CD4-positive, alpha-beta T cell (primary cell): ENCODE measurements at places on chromosomes 5 and 9.

GRCh38 chr5:147565524-147565923 lies 55.7 kb upstream of the DPYSL3 start:
- DNase-seq = no peak

GRCh38 chr5:140383300-140383699 lies 18.3 kb upstream of the ANKHD1 start:
- DNase-seq = no peak

- no peak for DNase-seq
Measured at GRCh38 chr5:143258559-143259253, 144.8 kb downstream of the NR3C1 start.

GRCh38 chr5:1744393-1745122 lies 55.1 kb downstream of the MRPL36 start:
- DNase-seq = peak; percentile 3

DNA sequence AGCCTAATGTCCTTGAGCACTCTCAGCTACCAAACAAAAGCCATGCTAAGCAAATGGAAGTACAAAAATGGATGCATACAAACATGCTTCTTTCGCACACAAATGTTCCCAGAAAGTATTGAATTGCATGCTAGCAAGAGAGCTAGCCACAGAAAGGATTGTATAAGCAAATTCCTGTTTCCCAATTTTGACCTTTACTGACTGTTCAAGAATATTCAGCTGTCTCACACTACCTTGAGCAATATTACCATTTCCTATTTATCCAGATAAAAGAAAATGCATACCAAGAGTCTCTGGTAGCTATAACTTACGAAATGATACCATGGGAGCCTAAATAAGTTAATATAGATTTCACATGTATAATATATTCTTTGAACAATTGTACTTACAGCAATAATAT lies 264.6 kb downstream of the TMEM167A start:
- no peak for DNase-seq

- DNase-seq = peak; percentile 4
Measured at GRCh38 chr9:30075451-30076199, 2308.8 kb upstream of the ACO1 start.

DNA sequence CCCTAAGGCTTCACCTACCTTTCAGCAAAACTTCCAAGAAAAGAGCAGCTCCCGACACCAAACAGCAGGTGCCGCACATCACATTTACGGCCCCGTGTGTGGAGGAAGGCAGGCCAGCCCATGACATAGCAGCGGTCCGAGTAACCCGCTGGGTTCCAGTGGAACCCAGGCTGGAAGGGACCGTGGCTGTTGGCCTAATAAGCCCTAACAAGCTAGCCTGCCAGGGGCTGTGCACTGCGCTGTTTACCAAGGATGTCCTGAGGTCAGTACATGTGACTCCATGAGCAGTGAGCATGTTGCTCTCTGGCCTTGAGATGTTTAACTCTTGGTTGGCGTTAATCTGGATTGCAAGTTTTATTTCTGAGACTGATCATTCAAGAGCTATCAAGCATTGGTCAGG lies 131.5 kb downstream of the FSTL4 start:
- DNase-seq = no peak

DNA sequence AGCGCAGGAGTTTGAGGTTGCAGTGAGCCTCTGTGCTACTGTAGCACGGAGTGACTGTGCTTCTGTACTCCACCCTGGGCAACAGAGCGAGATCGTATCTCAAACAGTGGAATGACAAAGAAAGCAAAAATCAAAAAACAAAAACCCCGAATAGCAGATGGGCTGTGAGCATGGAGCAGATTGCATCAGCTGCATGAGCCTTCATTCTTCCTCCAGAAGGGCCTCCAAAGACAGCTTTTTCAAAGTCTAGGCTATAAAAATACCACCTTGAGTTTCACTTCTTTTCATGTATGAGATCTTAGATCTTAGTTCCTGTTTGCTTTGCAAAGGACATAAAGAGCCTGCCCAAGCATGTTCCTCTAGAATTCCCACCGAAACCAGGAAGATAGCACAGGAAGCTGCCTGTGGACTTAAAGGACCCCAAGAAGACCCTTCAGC lies 15.0 kb upstream of the HSPB3 start:
- peak; percentile 28 for DNase-seq

DNA sequence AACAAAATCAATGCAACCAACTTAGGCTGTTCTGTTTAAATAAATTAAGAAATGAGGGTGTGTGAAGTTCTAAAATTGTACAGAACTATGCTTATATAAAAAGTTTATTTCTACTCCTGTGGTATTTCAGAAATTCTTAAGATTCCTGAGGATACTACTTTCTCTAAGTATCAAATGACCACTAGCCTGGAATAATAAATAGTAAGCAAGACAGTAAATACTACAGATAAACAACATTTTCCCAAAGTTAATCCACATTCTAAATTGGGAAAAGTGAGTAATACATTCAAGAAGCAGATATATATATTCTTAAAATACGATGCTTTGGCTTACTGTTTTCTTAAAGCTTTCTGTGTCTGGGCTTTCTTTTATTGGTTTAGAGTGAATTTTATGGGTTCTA lies 29.5 kb downstream of the CCNH start:
- no peak for DNase-seq

DNA sequence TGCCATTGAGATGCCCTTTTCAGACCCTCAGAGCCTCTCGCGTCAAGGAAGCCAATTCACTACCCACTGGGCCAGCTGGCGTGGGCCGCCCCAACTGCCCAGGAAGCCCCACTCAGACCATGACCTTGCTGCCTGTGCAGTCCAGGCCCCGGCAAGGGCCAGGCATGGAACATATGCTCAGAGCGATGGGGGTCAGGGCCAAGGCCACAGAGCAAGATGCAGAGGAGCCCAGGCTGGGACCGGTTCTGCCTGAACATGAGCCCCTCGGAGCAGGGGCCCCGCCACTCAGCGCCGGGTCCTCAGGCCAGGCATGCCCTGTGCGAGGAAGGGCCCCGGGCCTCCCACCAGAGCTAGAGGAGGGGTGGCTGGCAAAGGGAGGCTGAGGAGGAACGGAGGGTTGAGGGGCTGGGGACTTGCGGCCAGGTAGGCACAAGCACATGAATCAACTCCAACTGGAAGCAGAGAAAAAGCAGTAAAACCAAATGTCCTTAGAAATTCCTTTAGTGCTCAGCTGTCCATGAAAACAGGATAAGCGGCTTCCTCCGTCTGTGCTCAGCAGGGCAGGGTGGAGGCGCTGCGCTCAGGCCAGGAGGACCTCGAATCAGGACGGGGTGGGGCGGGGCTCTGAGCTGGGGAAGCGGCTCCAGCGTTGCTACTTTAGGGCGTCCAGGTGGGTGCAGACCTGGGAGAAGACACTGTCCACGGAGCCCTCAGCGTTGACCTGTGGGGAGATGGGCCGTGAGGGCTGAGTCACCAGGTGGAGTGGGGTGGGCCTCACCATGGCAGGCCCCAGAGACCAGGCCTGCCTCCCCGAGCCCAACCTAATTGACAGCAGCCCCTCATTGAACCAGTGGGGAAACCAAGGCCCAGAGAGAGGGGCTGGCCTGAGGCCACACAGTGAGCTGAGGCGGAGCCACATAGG lies 9.9 kb downstream of the AK1 start:
- no peak for DNase-seq

DNA sequence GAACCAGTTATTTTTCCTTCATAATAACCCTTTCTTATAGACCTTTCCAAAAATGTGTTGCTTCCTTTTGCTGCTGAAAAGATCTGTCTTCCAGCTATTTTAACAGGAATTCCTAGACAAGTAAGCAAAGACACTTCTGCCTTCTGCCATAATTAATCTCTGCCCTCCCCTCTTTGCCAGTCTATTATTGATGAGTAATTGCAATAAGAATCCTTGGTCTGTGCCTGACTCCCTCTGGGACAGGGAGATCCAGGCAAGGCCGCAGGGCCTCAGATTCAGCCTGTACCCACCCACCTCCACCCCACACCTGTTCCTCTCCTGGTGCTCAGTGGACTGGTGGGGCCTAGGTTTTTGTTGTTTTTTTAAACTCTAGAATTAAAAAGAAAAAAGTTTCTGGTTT lies 8.3 kb downstream of the FOXD1 start:
- DNase-seq = no peak

- DNase-seq = no peak
Measured at GRCh38 chr5:25948278-25948677, 1090.1 kb downstream of the CDH9 start.

DNA sequence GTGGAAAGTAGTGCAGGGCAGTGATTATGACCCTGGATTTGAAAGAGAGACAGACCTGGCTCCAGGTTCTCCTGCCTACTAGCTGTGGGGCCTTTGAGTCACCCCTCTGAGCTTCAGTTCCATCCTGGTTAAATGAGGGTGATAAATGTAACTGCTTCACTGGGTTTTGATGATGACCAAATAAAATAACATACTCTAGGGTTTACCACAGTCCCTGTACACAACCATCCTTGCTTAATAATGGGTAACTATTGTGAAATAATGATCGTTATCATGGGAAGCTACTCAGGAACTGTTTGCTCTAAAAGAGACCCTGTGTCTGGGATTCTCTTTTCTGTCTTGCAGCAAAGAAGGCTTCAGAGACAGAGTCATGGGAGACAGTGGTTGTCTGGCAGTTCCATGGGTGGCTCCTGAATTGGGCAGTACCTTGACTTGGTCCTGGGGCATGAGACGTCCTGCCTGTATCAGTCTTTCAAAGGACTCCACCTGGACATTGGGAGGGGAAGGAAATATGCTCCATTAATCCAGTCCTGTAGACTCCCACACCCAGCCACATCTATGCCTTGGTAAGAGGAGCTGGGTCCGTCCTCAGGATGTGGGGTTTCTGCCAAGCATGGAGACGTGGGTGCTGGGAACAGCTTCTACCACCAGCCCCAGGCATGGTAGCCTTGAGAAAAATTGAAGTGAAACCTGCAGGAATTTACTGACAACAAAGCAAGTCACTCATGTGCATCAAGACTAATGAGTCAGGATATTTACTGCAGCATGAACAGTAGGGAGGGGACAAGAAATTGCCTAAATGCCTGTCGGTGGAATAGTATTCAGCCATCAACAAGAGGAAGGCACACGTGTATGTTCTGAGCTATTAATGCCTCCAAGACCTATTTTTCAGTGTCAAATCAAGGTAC lies 23.4 kb downstream of the AKNA start:
- DNase-seq = no peak

GRCh38 chr5:150303660-150304386 lies 1.1 kb upstream of the ARSI start:
- no peak for DNase-seq

- DNase-seq = no peak
Measured at GRCh38 chr5:123089914-123090660, 1.0 kb downstream of the PRDM6 start.

GRCh38 chr9:91714020-91714806 lies 235.8 kb downstream of the ROR2 start:
- DNase-seq = peak; percentile 18
